Pancreas (tissue), 10 donors: ENCODE measurements at places on chromosomes 12 and 14. TPM values are rescaled to one million over a fixed set of nuclear protein-coding genes. Genes with fewer than 3 reads are reported as not detected.

DNA sequence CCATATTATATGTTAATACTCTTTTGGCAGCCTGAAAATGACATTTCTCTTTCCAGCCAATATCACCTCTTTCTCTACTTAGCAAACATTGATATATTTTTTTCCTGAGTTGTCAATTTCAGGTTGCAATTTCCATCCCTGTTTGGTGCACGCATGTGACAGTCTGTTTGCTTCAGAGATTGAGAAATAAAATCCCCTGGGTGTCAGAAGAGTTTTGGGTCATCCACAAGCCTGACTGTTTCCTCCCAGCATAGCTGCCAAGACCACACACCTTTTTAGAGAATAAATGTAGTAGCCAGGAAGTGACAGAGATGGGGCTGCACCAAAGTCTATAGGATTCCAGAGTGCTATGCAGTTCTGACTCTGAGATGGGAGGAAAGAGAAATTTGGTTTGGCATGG is 144.9 kb upstream of the NOS1 start:
- no peak for DNase-seq

Gene PHETA1
- total RNA-seq = 17.7 TPM

DNA sequence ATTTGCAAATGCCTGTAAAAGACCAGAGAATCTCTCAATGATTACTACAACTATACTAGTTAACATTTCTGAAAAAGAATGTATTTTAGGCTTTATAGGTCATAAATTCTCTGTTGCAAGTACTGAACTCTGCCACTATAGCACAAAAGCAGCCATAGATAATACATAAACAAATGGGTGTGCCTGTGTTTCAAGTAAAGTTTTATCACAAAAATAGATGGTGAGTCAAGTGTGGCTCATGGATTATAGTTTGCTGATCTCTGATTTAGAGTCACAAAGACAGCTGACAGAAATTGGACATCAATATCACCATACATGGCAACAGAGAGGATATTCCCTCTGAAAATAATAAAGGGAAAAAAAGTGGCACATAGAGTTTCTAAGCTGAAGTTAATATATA is 68.1 kb downstream of the FSCB start:
- no peak for DNase-seq

Gene PLEKHG7
- total RNA-seq = 0.81 TPM

GRCh38 chr12:94390130-94390485 is 69.6 kb downstream of the CEP83 start:
- DNase-seq = no peak

GRCh38 chr14:55610713-55611370 is 30.8 kb downstream of the KTN1 start:
- DNase-seq = no peak

DNA sequence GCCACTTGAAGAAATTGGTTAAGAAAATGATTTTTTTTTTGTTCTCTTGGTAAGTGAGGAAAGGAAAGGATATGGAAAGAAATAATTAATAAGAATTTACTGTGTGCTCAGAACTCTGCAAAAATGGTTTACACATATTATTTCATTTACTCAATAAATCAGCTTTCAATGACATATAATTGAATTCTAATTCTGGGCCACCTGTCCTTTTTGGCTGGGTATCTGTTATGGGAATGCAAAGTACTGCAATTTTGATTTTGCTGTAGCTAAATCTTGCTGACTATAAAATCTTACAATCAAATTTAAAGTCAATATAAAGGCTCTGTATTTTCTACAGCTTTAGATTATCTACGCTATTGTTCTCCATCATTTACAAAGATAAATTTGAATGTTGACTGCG is 147.1 kb downstream of the GRIP1 start:
- DNase-seq = no peak

Gene NDUFA9
- 37.5 TPM for total RNA-seq
